ENCODE measurements at places on chromosomes 12 and 14. TPM values are rescaled to one million over a fixed set of nuclear protein-coding genes. Genes with fewer than 3 reads are reported as not detected.

Gene MYH6
- not detected for total RNA-seq

- DNase-seq = no peak
Observed at GRCh38 chr12:114166362-114166761, 200.2 kb upstream of the RBM19 start.

GRCh38 chr14:50025776-50026175 is 90.6 kb downstream of the VCPKMT start:
- no peak for DNase-seq

Gene GPR84
- not detected for total RNA-seq

DNA sequence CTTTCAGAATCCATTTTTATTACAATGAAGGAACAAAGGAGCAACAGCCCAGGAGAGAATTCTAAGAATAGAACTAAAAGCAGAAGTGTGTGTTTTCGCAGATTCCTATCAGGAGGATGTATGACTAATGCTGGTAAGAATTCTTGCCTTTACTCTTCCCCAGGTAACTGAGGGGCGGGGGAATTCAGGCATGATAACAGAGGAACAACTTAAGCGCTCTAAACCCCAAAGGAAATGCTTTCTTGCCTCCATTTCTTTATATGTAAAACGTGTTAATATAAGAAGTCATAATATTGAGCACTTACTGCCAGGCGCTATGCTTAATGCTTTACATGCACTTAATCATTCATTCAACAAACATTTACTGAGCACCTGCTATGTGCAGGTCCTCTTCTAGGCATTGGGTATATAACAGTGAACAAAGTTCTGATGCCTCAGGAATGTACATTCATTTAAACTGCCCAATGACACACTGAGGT is 4.5 kb downstream of the HCAR1 start:
- no peak for DNase-seq

DNA sequence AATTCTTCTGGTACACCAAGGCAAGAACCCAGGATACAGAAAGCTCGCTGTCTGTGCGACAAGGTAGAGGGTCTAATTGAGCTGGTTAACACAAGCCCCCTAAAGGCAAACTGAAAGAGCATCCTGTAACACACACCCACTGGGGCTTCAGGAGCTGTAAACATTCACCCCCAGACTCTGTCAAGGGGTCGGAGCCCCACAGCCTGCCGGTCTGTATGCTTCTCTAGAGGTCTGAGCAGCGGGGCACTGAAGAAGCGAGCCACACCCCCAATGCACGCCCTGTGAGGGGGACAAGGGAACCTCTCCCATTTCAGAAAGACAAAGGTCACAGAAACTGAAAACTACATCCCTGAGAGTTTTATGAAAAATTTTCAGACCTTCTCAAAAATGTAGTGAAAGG is 1.3 kb upstream of the IPO8 start:
- no peak for DNase-seq

DNA sequence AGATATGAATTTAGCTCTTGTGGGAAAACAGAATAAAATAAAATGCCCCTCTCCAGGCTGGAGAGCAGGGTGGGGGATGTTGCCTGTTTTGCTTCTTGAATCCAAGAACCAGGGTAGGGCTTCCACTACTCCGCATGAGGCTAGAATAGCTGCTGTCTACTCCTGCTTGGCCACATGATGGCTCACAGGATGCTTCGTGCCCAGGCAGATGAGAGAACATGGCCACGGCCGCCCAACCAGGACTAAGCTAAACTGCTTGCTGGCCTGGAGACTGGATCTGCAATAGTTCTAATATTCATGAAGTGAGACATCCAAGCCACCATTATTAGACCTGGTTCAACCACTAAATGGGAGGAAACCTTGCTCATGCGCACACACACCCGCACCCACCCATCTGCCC is 122.2 kb upstream of the METAP2 start:
- DNase-seq = peak; percentile 73

DNA sequence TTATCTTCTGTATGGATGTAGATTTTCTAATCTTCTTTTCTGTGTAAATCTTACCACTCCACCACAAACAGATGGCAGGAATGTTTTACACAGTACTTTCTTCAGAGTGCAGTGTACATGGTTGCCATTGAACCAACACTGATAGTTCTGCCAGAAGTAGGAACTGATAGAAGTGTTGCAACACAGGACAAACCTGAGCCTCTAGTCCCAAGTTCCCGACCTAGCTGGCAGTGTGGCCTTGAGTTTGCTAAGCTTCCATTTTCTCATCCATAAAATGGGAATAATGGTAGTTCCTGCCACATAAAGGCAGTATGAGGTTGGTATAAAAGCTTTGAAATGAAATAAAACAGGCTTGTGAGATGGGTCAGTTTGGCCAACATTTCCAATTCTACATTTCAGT is 50.8 kb upstream of the SAV1 start:
- no peak for DNase-seq

Gene TTC9
- 0.29 TPM for total RNA-seq

- no peak for DNase-seq
Observed at GRCh38 chr12:60191676-60192359, 596.0 kb downstream of the SLC16A7 start.

DNA sequence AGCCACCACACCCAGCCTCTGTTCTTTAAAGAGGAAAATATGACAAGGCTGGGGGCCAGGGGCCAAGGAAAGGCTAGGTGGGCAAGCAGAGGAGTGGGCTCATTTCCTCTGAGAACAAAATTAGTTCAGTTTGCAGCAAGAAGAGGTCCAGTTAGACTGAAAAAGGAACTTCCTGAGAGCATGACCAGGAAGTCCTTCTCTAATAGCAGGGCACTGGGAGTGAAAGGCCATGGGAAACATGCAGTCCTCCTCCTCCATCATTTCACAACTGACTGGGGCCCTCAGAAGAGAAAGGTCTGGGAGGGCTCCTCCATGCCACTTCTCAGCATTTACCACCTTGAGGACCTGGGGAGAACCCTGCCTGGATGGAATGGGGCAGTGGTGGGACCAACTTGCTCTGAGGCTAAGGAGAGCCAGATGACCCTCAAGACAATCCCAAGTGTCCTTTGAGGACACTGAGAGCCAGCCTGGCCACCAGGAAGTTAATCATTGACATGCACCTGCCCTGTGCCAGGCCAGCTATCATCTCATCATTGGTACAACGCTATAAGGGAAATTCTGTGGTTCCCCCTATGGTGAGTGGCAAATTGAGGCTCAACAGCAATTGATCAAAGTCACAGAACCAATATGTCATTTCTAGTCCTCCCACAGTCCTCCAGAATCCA is 2.0 kb downstream of the AQP2 start:
- peak; percentile 74 for DNase-seq

DNA sequence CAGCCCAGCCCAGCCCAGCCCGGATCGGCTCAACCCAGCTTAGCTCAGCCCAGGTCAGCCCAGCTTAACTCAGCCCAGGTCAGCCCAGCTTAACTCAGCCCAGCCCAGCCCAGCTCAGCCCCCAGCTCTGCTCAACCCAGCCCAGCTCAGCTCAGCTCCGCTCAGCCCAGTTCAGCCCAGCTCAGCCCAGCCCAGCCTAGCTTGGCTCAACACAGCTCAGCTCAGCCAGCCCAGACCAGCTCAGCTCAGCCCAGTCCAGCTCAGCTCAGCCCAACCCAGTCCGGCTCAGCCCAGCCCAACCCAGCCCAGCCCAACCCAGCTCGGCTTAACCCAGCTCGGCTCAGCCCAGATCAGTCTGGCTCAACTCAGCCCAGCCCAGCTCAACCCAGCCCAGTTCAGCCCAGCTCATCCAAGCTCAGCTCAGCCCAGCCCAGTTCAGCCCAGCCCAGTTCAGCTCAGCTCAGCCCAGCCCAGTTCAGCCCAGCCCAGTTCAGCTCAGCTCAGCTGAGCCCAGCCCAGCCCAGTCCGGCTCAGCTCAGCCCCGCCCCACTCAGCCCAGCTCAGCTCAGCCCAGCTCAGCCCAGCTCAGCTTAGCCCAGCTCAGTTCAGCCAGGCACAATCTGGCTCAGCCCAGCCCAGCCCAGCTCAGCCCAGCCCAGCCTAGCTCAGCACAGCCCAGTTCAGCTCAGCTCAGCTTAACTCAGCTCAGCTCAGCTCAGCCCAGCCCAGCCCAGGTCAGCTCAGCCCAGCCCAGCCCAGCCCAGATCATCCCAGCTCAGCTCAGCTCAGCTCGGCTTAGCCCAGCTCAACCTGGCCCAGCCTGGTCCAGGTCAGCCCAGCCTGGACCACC is 331.7 kb downstream of the TMEM121 start:
- no peak for DNase-seq

DNA sequence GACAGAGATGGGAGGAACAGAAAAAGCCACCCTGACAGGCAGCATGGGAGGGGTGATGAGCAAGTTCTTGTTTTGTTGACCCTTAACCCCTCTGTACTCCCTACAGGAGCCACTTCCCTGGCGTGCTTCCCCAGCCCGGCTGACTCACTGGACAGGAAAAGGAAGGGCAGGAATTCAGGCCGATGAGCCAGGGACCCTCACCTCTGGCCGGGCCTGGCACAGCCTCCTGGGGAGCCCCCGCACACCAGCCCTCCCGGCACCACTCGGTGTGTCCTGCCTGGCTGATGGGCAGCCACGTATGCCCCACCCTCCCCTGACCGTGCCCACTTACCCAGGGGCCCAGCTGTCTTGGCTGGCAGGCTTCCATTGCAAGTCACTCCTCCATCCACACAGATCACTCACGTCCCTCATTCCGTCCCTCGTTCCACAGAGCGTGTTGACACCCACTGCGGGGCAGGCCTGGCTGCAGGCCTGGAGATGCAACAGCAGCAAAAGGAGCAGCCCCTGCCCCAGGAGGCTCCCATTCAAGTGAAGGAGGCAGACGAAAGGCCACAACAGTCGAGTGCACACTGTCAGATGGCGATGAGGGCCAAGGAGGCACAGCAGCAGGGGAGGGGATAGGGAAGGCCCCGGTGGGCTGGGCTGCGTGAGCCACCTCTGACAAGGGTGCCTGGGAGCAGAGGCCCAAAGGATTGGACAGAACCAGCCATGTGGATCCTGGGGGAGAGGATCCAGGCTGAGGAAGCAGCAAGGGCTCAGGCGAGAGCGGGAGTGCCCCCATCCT is 19.7 kb upstream of the CD9 start:
- peak; percentile 93 for DNase-seq

- peak; percentile 82 for DNase-seq
Observed at GRCh38 chr14:54683882-54684794, 117.2 kb downstream of the SAMD4A start.
